ENCODE measurements at places on chromosomes 7 and 10.

- no peak for DNase-seq
Measured at GRCh38 chr7:43877968-43878864, 8.9 kb upstream of the MRPS24 start.

GRCh38 chr7:104934665-104935064, 79.3 kb upstream of the KMT2E start:
- DNase-seq, result no peak

DNA sequence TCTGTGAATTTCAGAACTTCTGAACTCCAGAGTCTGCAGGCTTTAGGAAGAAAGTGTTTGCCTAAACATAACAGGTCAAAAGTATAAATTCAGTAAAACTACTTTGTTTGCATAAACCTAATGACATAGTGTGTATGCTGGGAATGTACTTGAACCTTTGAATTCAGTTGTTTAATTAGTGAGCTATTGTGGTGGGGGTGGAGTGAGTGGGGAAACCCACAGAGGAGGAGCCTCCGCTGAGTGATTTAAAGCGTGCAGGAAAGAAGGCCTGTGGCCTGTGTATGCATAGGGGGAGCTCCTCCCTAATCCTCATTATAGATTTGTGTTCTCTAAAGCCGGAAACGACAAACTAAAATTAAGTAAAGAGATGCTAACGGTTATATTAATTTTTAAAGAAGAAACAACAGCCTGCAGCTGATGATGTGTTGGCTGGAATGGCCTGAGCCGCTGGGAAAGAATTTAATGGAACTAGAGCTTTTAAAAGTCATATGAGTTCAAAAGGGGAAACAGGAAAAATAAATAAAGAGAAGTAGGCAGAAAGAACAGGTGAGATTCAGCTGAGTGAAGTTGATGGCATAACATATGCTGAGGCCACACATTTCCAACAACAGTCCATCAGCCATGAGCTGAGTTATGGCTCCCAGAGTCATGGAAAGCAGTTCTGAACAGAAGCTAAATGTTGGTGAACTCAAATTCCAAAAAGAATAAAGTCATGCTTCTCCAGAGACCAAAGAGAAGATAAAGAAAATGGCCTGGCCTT, 595.0 kb downstream of the GRM8 start:
- no peak for DNase-seq

DNA sequence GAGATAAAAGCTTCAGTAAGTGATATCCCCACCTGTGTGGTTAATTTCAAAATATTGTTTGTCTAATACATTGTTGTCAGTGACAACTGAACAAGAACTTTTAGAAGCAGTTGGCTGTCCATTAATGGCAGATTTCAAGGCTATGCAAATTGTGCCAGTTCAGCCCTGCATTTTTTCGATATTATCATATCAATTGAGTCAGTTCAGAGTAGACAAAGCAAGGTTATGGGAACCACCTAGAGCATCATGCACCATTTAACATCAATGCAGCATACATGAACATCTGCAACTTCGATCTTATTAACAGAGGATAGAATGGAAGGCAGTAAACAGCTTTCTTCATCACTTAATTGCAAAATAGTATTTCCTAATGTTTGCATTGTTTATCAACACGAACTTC, 180.7 kb upstream of the KAT6B start:
- DNase-seq, result no peak

DNA sequence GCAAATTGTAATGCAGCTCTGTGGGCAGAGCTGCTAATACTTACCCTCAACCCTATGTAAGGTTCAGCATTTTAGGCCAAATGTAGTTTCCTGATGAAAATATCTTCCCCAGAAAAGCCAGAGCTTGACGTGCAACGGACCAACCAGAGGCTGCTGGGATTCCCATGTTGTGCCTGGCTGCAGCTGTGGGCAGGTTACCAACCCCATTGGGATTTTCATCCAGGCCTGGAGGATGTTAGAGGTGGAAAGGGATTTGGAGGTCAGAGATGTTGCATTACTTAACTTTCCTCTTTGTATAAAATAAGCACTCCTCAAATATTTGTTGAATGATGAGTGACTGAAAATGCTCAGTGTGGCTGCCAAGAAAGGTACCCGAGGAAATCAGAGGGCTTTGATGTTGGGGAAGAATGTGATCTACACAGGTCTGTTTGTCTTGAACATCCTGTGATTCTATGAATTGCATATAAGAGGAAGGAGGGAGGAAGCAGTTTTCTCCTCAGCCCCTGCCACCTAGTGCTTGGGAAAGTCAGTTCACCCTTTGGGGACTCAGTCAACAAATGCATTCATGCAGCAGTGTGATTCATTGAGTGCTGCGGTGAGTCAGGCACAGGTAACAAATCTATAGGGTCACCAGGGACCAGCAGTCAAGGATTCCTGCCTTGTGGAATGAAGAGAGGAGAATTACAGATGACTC, 487.2 kb downstream of the RPS24 start:
- DNase-seq, result peak; percentile 17

DNA sequence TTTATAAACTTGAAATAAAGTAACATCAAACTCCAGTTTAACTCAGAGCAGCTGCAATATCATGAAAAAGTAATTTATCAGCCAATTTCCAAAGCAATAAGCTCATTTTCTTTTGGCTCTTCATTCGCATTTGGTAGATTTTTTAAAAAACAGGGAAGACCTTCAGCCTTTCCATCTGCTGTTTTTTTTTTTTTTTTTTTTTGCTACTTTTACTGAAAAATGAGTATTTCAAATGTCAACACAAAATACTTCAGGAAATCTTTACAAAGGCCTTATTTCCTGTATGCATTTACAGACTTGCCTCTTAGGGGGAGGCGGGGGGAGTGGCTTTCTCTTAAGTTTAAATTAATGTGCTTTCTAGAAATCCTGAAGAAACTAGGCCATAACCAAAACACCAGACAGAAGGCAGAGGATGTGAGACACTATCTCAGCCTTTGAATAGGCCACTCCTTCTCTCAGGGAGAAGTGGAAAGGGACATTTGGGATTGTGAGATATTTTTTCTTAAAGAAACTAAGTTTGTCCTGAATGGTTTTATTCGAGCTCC, 91.8 kb downstream of the COL28A1 start:
- DNase-seq, result no peak

DNA sequence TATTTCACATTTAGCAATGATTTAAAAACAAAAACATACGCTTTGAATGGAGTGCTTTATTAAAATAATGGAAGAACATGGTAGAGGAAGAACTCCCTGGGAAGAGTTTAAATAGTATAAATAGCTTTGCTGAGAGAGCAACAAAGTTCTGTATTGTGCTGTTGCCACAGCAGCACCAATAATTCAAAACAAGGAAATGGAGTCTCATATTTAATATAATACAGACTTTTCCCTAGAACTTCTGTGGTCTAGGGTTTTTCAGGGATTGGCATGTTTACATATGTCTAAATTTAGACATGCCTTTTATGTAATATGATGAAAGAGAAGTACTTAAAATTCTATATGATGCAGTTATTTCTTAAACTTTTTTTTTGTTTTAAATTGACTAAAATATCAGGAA, 217.2 kb upstream of the HDAC9 start:
- DNase-seq, result no peak

- no peak for DNase-seq
Measured at GRCh38 chr7:30309842-30310435, 25.5 kb downstream of the ZNRF2 start.

DNA sequence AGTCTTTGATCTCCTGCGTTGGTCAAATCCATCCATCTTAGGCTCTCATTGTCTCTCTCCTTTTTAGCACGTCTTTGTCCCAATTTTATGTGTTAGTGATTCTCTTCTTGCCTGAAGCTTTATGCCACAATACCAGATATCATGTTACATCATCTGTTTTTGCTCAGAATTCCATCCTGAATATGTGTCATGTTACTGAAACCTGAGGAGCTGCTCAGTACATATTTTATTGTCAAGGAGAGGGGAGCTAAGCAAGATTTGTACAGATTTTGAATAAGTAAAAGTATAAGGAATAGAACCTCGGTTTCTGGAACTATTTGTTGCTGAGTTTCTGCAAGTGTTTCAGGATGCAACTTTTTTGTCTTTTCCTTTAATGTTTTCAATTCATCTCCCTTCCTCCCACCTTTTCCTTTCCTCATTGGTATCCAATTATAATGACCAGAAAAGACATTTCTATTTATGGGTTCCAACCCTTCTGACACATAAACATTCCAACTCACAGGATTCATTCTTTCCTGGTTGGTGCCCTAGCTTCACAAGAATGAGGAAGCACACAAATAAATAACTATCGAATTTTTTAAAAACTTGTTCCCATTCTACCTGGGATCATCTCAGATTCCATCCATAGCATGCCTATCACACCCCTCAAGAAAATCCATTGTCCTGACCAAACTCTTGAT, 291.8 kb downstream of the CRPPA start:
- no peak for DNase-seq

- peak; percentile 26 for DNase-seq
Measured at GRCh38 chr7:51315393-51316261, 982 bp downstream of the COBL start.

DNA sequence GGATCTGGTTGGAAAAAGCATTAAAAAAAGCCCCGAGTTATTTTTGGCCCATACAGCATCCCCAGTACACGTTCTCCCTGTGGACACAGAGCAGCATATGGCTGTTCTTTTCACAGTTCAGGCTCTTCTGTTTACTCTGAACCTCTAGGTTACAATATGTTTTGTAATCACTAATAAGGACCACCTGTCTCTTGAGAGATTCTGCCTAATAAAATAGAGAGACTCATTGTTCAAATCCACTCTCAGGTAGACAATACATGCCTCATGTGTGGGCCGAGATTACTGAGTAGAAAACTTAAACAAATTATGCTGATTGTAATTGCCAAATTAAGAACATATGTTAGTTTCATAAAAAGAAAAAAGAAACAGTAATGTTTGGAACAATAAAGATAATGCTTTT, 647.7 kb downstream of the GRM8 start:
- DNase-seq, result no peak

GRCh38 chr7:66421830-66422475, 206.7 kb upstream of the KCTD7 start:
- DNase-seq, result no peak

GRCh38 chr7:76998285-76998589, 33.9 kb downstream of the SPDYE17 start:
- no peak for DNase-seq

GRCh38 chr7:1704811-1705738, 35.0 kb downstream of the ELFN1 start:
- DNase-seq, result no peak

DNA sequence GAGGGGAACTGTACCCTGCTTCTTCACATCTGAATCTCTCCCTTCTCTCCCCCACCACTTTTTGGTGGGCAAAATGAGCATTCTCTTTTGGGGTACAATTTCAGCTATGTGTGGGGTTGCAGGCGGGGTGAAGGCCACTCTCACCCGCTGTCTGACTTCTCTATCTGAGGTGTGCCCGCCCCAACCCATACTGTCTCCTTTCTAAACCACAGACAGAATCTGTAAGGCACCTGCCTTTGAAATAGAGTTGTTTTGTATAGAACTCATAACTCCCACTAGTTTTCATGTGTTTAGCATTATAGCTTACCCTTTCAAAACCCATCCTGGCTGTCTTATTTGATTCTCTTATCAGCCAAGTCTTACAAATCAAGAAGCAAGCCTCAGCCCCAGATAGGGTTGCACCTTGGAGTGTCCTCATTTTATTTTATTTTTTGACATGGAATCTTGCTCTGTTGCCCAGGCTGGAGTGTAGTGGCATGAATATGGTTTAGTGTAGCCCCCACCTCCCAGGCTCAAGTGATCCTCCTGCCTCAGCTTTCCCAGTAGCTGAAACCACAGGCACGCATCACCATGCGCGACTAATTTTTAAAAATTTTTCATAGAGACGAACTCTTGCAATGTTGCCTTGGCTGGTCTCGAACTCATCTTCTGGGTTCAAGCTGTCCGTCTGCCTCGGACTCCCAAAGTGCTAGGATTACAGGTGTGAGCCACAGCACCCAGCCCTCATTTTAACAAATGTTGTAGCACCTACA, 11.9 kb downstream of the TSPAN14 start:
- no peak for DNase-seq

DNA sequence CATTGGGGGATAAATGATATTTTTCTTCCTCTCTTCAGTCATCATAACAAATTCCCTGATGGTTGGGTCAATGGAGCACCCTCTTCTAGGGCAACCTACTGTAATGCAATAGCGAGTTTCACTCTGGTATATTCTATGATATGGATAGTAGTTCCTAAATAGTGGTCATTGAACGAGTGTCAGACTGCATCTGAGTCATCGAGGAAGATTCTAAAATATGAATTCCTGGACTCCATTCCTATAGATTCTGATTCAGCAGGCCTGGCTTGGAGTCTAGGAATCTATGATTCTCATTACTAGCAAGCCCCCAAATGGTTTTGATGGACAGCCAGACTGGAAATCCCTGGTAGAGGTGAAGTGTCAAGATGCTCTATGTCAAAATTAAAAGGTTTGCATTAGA, 254.5 kb downstream of the BUB3 start:
- DNase-seq, result no peak

GRCh38 chr7:108805808-108806397, 236.2 kb downstream of the DNAJB9 start:
- peak; percentile 12 for DNase-seq

GRCh38 chr7:111229181-111229740, 138.3 kb downstream of the LRRN3 start:
- DNase-seq, result no peak

DNA sequence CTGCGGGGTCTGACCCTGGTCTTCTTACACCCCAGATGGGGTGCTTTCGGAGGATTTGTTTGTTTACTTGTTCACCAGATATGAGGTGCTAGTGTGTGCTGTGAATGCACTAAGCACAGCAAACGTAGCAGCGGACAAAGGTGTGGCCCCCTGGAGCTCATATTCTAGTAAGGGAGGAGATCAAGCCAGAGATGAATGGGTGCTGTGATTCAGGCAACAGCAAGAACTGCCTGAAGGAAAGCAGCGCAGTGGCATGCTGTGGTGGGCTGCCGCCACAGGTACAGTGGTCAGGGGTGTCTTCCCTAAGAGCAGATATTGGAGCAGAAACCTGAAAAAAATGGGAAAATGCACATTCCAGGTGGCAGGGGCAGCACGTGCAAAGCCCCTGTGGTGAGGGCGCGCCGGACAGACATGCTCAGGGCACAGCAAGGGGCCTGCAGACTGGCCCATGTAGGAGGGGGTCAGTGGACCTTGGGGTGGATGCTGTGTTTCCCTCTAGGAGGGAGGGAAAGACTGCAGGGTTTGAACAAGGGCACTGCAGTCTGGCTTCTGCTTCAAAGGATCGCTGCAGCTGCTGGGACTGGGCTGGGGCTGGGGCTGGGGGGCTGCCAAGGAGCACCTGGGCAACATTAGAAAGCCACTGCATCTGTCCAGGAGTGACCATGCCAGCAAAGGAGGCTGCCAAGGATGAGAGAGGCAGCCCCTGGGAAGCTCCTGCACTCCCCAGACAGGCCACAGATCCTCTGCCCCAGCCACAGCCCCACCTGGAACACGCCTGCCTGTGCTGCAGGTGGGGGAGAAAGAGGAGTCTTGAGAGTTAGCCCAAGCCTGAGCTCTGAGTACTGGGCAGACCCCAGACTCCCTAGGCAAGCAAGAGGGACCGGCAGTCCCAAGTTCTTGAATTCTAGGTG, 927 bp upstream of the DEPP1 start:
- no peak for DNase-seq

Data from endothelial cell (in vitro differentiated cells).